Activated CD4-positive, alpha-beta T cell treated with anti-CD3 and anti-CD28 coated beads, Interleukin-2, amount 50 U/mL, for 24 hours (primary cell): ENCODE measurements at places on chromosomes 11 and 22.

DNA sequence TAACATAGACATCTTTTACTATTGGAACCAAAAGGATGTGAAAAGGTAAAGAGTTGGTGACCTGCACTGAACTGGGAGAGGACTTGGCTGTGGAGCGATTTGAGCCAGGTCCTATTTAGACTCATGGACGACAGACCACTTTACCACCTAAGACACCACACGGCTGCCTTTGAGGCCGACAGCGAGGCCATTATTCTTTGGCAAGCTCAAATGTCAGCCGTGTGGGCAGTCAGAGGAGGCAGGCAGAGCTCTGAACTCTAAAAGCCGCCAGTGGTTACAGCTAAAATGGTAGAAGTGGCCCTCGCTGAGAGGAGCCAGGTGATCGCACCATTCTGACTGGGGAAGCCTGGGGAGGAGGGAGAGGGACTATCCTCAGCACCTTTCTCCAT is 50.5 kb downstream of the SCUBE1 start:
- DNase-seq, result no peak

DNA sequence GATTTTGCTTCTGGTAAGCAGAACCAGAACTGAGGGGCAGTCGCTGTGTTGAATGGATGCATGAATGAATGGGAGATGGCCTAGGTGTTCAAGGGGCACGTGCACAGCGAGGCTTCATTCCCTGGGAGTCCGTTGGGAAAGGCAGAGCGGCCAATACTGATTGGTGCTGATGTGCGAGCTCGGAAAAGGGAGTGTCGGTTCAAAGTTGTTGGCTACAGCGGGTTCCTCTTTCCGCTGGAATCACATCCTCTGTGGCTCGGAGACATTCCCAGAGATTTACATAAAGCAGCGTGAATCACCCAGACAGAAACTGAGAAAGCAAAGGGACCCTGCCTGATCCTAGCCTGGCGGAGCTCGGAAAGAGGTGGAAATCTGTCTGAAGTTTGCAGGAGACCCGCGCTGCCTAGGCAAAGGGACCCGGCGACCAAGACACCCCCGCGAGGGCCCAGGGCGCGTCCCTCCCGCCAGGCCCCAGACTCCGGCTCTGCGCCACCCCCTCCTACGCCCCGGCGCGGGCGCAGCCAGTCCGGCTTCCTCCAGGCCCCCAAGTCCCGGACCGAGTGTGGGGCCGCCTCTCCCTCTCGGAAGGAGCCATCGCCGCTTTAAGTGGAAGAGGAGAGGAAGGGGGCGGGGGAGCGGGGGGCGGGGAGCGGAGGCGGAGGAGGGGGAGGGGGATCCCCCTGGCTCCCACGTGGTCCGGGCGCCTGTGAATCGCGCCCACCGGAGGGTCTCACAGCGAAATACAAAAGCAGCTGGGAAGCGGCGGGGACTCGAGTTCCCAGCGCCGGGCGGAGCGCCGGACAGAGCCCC is at the start of gene FJX1:
Gene FJX1 (plus strand): TSS at position 774 of the 810 bp plus-strand sequence. CDS start 177 bp downstream, outside the sequence.
- no peak for DNase-seq

- DNase-seq, result no peak
These were observed 328.1 kb upstream of the SYN3 start for GRCh38 chr22:33386270-33386669.

GRCh38 chr22:39240831-39241793 is 3.7 kb downstream of the PDGFB start:
- no peak for DNase-seq

GRCh38 chr11:119093942-119094815 is 7.5 kb downstream of the DPAGT1 start:
- DNase-seq, result peak; percentile 18

DNA sequence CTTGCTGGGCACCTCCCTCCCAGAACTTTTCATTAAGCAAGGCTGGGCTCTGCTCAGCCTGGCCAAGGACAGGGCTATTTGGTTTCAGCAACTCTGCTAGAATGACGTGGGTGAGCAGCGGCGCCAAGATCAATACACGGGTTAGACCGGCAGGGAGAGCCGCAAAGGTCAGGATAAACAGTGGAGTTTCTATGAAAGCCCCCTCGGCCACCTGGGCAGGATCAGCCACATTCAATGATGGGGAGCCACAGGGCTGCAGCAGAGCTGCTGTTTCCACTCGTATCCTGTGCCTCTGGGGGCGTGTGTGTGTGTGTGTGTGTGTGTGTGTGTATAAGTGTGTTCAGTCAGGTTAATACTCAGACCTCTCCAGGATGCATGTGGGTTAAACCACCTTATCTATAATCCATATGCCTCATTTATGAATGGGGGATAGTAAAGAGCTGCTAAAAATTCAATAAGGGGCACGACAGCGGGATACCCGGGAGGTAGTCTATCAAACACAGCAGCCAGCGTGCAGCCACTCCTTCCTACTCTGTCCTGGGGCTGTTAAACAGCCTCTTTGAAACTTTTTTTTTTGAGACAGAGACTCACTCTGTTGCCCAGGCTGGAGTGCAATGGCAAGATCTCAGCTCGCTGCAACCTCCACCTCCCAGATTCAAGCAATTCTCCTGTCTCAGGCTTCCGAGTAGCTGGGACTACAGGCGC is 34.8 kb downstream of the MYH9 start:
- no peak for DNase-seq

DNA sequence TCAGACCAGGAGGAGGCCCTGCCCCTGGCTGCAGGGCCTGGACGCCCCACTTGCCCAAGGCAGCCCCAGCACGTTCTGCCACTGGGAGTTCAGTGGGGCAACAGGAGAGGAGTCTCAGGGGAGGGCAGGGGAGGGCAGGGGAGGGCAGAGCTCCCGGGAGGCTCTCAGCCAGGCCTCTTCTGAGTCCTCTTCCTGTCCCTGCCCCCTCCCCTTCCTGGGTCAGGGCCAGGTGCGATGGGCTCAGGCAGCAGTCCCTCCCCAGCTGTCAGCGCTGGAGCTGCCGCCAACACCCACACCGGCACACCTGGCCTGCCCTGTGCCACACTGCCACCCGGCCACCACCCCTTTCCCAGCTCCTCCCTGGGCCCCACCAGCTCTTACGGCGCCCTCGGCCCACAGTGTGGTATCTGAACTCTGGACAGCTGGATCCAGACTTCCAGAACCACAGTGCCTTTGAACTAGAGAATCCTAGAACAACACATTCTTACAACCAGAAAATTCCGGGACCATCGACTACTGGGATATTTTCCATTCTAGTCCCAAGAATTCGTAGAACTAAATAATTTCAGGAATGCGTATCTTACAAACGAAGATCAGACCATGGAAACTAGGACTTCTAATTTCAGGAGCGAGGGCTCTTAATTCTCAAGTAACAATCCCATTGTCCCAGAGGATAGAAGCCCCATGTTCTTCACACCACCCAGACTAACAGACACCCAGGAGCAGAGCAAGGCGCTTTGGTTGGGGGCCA is 21.8 kb downstream of the RPL3 start:
- no peak for DNase-seq

- DNase-seq, result no peak
These were observed 457 bp downstream of the RNF141 start for GRCh38 chr11:10540546-10540914.

DNA sequence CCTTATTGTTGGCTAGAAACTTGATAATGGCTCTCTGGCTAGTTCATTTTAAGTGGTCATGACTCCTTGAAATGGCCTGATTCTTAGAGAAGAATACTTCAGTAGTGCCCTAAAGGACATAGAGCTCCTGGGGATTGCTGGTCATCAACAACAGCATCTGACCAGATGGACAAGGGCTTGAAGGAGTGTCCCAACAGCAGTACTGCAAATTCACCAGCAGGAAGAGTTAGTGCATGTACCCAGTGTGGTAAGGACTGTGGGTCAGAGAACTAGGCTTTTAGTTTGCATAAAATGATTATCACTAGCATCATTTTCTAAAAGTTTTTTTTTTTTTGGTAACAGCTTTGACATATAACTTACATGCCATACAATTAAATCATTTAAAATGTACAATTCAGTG is 39.5 kb upstream of the CUL5 start:
- DNase-seq, result no peak
